ENCODE measurements at places on chromosomes 1 and 21.

- DNase-seq = no peak
These were observed 44.6 kb downstream of the UBR4 start for GRCh38 chr1:19165501-19165900.

- no peak for DNase-seq
These were observed 70.8 kb downstream of the TMEM200B start for GRCh38 chr1:29052941-29053340.

DNA sequence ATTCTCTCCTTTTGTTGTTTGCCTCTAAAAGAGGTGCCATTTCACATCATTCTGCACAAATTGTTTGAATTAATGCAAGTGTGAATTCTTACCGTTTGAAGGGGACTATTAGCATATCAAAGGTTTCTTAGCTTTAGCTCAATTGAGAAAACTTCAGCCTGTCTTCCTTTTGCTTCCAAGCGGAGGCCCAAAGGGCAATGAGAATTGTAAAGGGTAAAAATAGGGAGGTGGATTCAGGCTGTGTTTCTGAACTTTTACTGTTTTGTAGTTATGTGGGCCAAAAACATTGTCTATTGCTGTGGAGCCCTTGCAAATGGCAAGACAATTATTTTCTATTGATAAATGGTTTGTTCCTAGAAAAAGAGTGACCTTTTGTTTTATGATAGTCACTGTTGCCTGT lies 3.6 kb downstream of the ADGRL2 start:
- no peak for DNase-seq

DNA sequence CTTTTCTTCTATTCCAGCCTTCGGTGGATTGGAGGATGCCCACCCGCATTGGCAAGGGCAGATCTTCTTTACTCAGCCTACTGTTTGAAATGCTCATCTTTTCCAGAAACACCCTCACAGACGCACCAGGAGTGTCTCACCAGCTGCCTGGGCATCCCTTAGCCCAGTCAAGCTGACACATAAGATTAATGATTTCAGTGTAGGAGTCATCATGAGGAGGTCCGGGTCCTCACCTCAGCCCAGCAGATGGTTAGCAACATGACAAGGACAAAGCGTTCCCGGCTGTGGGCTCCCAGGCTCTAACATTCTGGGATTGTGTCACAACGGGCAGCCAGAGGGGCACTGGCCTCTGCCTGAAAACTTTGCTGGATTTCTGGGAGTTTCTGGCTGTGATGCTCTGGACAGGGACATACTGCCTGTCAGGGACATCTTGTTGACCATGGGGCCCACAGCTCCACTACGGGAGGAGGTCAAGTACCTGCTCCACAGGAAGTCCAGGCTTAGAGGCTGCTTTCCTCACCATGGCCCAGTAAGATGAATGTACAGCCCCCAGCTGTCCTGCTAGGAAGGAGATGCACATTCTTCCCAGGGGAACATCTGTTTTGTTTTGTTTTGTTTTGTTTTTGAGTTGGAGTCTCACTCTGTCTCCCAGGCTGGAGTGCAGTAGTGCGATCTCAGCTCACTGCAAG lies 204.0 kb upstream of the COA6 start:
- no peak for DNase-seq

- DNase-seq = peak; percentile 30
These were observed 485 bp downstream of the SIPA1L2 start for GRCh38 chr1:232629250-232630046.

DNA sequence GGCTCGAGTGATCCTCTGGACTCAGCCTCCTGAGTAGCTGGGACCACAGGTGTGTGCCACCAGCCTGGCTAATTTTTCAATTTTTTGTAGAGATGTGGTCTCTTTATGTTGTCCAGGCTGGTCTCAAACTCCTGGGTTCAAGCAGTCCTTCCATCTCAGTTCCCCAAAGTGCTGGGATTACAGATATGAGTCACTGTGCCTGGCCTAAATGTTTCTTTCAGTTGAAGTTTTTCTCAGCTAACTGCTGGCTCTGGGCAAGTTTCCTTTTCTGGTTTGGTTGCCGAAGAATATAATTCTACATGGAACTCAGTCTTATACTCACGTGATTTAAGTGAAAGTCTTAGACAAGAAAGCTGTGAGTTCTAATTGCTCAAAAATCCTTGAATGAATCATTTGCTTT lies 57.0 kb downstream of the SASS6 start:
- no peak for DNase-seq

DNA sequence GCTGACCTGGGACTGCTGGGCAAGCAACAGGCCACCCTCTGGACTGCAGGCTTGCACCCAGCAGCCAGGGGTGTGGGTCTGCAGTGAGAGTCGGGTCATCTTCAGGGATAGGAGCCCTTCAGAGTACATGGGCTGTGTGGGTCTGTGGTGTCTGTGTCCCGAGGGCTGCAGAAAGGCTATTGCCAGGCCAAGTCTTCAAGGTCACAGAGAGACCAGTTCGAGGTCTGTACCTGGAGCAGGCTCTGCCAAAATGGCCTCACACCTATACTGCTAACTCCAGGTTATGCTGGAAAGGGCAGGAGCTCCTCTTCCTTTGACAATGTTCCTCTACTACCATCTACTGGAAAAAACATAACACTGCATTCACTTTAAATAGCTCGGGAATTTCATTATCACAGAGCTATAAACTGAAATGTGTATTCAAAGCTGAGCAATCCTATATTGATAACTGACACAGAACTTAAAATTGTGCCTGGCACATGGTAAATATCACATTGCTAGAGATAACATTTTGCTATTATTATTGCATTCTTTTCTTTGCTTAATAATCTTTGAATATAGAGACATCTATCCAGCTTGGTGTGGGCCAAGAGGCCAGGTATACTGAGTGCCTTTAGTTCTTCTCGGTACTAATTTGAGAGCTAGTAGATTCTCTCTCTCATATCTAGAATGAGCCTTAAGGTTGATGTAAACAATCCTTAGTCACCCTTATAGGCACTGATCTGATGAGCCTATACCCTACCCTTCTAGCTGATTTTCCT lies 6.9 kb upstream of the DNAH14 start:
- no peak for DNase-seq

DNA sequence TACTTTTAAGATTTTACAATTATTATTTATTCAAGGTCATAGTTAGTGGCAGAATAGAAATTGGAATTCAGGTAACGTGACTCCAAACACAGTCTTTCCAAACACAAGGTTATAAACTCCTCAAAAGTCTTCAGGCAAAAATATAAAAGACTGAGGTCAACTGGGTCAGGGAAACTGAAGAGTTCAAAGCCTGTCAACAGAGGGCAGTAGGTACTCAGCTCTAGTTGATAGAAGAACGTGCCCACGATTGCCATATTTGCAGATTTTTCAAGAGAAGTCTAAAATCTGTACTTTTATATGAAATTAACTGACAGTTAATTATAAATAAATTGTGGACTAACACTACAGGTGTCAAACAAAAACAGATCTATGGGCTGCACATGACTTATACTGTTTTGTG lies 135.0 kb downstream of the LHX4 start:
- DNase-seq = no peak

- DNase-seq = no peak
These were observed 75.5 kb downstream of the VCAM1 start for GRCh38 chr1:100794748-100795645.
